SJSA1 (cell line): ENCODE measurements at places on chromosomes 11 and 22. TPM values are rescaled to one million over a fixed set of nuclear protein-coding genes. Genes with fewer than 3 reads are reported as not detected.

GRCh38 chr11:75589051-75589450 is 27.0 kb downstream of the SERPINH1 start:
- no peak overlapping the region for H3K4me3 ChIP-seq
- no peaks in the 10 kb centered on the region for H3K27me3 ChIP-seq
- no peak overlapping the region for H3K27ac ChIP-seq
- no peaks in the 10 kb centered on the region for H3K36me3 ChIP-seq

DNA sequence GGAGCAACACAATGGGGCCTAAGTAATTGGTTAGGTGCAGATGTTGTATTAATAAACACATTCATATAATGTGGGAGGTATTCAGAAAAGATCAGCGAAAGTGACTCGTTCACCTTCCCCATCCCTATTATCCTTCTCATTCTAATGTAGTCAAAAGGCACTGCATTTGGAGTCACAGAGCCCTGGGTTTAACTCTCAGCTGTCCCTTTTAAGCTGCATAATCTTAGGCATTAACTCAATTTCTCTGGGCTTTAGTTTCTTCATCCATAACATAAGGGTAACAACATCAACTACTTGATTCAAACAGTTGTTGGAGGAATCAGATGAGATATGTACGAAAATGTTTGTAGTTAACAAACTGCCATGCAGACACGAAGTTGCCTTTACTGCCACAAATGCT is 187.6 kb upstream of the PITPNB start:
- no peak overlapping the region for H3K4me3 ChIP-seq
- no peaks in the 10 kb centered on the region for H3K36me3 ChIP-seq

DNA sequence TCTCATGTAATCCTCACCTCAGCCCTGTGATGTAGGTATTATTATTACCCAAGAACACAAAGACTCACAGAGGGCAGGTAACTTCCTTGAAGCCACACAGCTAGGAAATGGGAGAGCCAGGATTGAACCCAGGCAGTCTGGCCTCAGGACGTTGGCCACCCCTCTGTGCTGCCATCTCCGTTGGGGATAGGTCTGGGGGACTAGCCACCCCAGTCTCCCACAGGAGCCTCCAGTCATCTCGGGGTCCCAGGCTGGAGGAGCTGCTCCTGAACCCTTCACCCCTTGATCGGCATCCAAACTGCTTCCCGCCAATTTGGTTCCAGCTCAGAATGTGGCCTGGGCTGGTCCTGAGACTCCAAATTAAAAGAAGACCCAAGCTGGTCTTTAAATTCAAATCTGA is 10.4 kb upstream of the TCF20 start:
- peaks cover 13% of the 10 kb centered on the region; the same call in 1 of the 2 replicates for H3K27me3 ChIP-seq
- no peaks in the 10 kb centered on the region for H3K4me1 ChIP-seq
- H3K4me3 ChIP-seq: no peak overlapping the region

DNA sequence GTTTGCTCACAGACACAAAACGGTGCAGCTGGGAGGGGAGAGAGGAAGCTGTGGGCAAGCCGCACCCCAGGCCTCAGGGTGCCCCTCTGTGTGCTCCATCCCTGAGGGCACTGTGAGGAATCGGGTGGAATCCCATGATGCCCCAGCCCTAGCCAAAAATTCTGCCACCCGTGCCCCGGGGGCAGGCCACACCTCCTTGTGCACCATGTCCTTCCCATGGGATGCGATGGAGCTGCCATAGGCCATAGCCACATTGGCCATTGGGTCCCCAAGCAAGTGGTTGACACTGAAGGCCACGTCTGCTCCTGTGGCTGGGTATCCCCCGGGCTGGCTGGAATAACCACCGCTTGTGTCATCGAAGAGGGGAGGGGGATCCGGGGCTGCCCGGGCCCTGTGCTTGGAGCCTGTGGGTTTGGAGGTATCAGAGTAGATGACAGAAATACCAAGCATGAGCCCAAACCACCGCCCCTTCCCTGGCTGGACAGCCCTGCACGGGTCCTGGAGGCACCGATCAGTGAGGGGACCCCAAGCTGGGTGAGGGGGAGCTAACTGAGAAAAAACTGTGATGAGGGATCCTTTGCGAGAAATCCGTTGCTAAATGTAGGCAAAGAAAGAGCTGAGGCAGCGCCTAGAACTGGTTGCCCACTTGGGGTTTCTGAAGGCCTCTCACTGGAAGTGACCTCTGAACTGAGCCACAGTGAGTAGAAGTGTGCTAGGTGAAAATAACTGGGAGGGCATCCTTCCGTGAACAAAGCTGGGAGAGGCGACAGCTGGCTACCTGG is 863 bp downstream of the YIF1A start:
- peak overlapping the region; percentile 76 for H3K27ac ChIP-seq
- peaks cover 47% of the 10 kb centered on the region for H3K36me3 ChIP-seq
- H3K27me3 ChIP-seq: peaks cover 26% of the 10 kb centered on the region
- DNase-seq: peak; percentile 55

DNA sequence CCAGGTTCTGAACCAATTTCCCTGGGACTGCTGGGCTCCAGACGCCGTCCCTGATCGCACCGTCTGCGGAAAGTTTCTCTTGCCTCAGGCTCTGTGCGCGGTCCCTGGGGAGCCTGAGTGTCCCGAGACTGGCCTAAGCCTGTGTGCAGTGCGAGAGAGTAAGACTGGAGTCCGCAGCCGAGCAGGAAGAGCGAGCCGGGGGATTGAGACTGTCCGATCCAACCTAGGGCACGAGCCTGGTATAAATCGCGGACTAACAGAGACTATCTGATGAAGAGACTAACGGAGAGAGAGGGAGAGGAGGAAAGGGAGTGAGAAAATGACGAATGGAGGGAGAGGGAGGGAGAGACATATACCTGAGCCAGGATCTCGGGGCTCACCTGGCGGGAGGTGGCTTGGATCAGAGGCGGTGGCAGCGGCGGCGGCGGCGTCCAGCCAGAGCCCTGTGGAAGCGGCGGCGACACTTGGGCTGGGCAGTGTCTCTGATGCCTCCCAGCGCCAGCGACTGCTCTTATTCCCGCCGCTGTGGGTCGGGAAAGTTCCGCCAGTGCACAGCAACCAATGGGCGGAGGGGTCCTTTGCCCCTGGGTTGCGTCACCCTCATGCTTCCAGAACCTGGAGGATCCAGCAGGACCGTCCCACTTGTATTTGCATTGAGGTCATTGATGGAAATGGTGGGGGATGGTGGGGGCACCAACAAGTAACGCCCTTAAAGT is at the start of gene CALCA:
TSS of gene CALCA (minus strand) at position 487 of the 716 bp plus-strand sequence. CDS start 1,159 bp downstream, outside the sequence.
- H3K36me3 ChIP-seq: no peaks in the 10 kb centered on the region
- H3K4me1 ChIP-seq: no peaks in the 10 kb centered on the region
- no peak for DNase-seq
- no peak within 1 kb of the TSS for H3K4me3 ChIP-seq
- no peak within 1 kb of the TSS for H3K27ac ChIP-seq

LRRC56 gene
- 0.05 TPM in 1 of 2 replicates, not detected in the other for total RNA-seq

- no peak for DNase-seq
- no peak overlapping the region for H3K4me3 ChIP-seq
- no peaks in the 10 kb centered on the region for H3K27me3 ChIP-seq
- no peak overlapping the region for H3K27ac ChIP-seq
- H3K4me1 ChIP-seq: no peaks in the 10 kb centered on the region
- no peaks in the 10 kb centered on the region for H3K36me3 ChIP-seq
Observed at GRCh38 chr11:109783840-109784239, 309.4 kb upstream of the ZC3H12C start.

DNA sequence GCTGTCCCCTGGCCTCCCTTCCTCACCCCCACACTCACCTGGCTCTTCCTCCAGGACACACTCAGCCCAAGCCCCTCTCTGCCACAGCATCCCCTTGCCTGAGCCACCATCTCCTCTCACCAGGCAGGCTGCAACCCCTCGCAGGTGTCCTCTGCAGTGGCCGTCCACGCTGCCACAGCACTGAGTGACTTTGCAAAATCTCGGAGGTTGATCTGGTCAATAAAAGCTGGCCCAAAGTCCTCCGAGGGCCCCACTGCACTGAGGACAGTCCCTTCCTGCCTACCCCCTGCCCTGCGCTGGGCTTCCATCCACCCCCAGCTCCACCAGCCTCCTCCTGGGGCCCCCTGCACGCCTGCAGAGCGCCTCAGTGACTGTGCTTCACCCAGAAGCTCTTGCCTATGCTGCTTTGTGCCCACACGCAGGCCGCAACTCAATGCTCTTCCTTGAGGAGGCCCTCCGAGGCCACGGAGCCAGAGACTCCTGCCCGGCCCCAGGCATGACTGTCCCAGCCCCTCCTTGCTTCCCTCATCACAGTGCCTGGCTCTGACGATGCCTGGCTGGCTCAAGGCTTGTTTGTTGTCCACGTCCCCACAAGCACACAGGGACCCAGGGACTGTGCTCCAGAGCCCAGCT is 30.8 kb upstream of the SLC22A12 start:
- peaks cover 4% of the 10 kb centered on the region; the same call in 1 of the 2 replicates for H3K4me1 ChIP-seq
- no peak overlapping the region for H3K27ac ChIP-seq
- DNase-seq: no peak
- H3K36me3 ChIP-seq: no peaks in the 10 kb centered on the region
- peaks cover 4% of the 10 kb centered on the region; the same call in 1 of the 2 replicates for H3K27me3 ChIP-seq

DNA sequence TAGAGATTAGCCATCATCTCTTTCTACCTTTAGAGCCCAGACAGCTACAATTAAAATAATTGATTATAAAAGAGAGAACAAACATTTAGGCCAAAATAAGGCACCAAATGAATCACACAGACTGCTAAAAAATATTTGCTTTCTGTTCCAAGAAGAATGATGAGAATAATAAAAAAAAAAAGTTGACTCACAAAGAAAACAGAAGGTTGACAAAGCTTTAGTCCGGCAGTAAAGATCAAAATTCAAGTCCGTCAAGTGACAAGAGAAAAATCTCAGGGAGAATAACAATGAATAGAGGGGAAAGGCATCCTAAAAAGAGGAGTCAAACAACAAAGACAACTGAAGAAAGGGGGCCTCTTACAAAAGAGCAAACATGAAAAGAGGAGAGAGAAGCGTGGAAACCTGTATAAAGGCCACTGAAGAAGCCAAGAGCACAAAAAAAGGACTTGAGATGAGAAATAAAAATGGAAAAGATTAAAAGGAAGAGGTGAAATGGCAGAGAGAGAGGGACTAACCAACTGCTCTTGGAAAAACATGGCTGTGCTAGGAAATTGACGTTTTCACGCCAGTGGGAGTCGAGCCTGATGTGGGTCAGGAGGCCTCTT is 910.2 kb downstream of the OPCML start:
- H3K4me1 ChIP-seq: no peaks in the 10 kb centered on the region
- no peak for DNase-seq
- H3K27me3 ChIP-seq: no peaks in the 10 kb centered on the region
